ENCODE measurements at places on chromosomes 1 and 21.

DNA sequence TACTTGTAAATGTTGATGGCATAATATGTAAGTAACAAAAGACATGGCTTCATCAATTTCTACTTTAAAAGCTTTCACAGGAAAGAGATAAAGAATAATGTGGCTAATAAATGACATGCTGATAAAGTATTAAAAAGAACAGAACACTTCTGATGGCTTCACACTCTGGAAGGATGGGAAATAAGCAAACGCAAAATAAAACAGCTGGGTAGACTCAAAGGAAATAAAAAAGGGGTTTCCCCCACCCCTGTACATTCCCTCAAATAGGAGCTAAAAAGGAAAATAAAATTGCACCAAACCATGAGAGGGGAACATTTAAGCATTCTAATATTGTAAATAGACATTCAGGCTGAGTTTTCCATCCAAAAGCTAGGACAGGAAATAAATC is 27.0 kb upstream of the DYRK1A start:
- no peak for DNase-seq

DNA sequence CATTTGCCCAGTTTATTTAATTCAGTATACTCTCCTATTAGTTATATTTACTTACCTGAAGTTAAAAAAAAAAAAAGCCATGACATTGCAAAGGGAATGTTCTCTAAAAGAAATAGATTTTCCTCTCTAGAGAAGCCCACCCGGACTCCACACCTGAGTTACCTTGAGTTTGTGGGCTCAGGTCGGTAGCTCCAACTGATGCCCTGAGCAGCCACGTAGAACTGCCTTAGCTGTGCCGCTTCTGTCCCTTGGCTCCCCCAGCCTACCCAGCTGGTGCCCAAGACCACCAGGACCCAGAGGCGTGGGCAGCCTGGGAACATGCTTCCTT is 250 bp downstream of the F5 start:
- no peak for DNase-seq

GRCh38 chr21:45820171-45821091 is 161.1 kb upstream of the COL6A1 start:
- peak; percentile 86 for DNase-seq

- DNase-seq = no peak
Measured at GRCh38 chr1:203630697-203631096, 4.1 kb downstream of the ATP2B4 start.

DNA sequence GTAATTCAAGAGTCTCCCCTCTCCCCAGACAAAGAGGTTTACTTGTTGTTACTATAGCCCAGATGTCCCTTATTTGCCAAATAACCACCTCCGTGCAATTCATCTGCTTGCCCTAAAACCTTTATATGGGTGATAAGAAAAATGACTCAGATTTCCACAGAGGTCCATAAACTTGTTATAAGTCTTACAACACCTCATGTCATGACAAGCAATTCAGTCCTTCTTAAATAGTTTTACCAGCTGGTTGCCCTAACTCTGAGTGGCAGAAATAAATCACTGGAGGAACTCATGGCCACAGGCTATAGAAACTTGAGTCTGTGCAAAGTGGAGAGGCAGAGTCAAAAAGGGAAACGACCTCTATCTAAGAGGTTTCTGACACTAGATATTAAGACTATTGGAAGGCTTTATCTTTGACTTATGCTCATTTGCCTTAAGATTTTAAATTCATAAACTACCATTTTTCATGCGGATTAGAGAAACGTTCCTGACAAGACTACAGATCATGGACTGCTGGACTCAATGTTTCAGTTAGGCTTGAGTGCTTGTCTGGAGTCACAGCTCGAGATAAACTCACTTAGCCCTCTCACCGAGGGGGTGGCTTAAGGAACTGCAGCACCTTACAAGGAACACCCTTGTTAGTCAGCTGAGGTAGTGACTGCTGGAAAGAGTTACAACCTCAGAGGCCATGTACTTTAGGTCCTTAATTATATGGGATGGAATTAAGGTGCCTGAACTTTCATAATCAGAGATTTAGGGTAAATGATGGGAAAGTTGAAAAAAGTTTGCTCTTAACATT is 662.5 kb upstream of the USP24 start:
- no peak for DNase-seq

GRCh38 chr1:162361349-162361748 is 15.3 kb downstream of the SPATA46 start:
- no peak for DNase-seq

DNA sequence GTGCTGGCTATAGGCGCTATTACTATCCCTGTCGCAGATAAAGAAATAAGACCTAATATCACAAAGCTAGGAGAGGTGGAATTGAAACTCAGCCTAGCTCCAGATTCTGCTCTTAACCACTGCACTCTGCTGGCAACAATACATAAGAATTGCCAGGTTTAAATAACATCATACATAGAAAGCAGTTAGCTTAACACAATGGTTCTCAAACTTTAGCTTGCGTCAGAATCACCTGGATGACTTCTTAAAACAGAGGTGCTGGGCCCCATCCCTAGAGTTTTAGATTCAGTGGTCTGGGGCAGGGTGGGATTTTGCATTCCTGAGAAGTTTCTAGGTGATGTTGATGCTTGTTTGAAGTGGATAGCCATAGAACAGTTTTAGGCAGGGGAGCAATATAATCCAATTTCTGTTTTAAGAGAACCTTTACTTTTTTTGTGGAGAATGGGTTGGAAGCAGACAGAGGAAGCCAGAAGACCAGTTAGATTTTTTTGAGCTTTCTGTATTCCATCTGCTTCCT is 1.1 kb upstream of the POMGNT1 start:
- DNase-seq = no peak

DNA sequence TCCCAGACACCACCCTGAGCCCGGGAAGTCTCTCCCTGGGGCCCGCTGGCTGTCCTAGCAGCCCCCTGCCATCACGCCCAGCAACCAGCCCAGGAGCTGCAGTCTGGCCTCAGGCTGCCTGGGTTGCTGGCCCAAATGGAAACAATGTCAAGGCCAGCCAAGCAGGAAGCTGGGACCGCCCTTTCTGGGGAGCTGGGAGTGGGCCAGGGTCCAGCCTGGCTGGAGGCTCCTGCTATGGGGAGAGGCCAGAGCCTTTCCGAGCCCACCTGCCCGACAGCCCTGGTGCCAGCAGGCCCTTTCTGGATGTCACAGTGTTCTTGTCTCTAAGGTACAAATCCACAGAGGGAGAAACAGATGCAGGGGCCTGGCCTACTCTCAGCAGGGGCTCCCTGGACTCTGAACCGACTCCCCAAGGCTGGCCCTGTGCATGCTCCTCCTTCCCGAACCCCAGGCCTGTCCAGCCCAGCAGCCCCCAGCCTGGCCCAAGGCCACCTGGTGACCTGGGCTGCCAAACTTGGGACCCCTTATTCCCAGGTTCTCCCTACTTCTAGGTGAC is 1.2 kb upstream of the MMEL1 start:
- no peak for DNase-seq

DNA sequence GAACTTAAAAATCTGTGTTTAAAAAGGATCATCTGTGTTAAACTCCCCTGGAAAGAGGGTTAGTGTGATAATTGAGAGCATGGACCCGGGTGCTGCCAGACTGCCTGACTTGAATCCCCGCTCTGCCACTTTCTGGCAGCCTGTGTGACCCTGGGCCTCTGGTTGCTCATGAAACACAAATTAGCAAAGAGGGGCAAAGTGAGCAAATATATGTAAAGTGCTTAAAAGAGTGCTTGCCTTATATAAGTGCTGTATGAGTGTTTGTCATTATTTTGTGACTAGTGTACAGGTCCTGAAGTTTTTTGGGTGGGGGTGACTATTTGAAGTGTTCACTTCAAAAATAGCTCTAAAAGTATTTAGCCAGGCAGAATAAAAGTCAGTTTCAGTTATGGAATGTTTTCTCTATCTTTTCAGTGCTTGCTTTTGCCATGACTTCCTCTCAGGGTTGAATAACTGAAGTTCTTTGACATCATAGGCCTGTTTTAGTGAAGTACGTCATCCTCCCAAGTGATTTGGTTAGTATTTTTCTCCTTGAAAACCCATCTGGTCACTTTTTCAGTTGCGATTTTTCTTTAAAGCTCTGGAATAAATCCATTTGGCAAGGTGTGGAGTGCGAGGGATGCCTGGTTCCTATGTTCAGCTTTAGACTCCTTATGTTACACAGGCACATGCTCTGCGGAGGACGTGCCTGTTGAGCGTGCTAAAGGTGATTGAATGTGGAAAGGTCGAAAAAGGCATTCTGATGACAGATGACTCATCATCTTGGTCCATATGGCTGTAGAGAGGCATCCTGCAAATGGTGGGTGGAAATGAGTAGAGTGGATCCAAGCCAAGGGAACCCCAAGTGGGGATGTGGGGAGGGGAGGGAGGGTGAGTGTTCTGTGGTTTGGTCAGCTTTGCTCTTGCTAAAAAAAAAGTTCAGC is 47.8 kb downstream of the AK4 start:
- no peak for DNase-seq

- peak; percentile 24 for DNase-seq
Measured at GRCh38 chr1:243974451-243975292, 76.4 kb upstream of the ZBTB18 start.

Data from endothelial cell (in vitro differentiated cells).